ENCODE measurements at places on chromosomes 7 and 10.

- peak; percentile 76 for DNase-seq
These were observed 338.2 kb upstream of the PRKCQ start for GRCh38 chr10:6918305-6918704.

- DNase-seq: no peak
These were observed 1232.2 kb downstream of the XPNPEP1 start for GRCh38 chr10:108691126-108691525.

- no peak for DNase-seq
These were observed 21.8 kb upstream of the MDFIC start for GRCh38 chr7:114900127-114900526.

DNA sequence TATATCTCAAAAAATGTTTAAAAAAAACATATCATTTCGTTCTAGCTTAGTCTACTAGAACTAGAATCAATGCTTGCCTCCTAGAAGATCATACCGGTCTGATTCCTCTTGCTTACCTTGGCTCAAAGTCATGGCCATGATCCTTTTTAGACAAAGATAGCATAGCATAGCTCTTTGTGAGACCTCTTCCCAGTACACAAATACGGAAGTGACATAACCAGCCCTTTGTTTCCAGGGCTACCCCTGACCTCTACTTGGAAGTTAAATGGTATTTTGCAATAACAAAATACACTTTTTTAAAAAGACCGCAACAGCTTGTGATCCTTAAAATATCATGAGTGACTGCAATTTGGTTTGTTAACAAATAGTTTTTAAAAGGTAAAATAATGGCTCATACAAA, 130.7 kb upstream of the NOBOX start:
- no peak for DNase-seq

GRCh38 chr10:97780841-97781617, 9.2 kb upstream of the SFRP5 start:
- no peak for DNase-seq

GRCh38 chr7:154914996-154915380, 87.9 kb downstream of the PAXIP1 start:
- no peak for DNase-seq

GRCh38 chr10:100043344-100043743, 33.6 kb upstream of the DNMBP start:
- DNase-seq: no peak

DNA sequence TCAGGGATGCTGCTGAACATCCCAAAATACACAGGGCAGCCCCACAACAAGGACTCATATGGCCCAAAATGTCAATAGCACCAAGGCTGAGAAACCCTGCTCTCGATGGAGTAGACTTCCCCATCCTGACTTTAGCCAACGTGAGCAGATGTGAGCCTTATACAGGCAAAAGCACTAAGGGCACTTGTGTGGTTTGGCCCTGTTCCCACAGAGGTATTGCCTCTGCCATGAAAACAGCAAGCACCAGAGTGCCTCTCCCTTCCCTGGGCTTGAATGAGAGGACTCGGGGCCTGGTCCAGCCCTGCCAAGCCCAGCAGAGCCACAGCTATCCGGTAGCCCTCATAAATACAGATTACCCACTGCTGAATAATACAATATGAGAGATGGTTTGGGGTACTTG, 47.5 kb downstream of the ACSM6 start:
- DNase-seq: no peak

DNA sequence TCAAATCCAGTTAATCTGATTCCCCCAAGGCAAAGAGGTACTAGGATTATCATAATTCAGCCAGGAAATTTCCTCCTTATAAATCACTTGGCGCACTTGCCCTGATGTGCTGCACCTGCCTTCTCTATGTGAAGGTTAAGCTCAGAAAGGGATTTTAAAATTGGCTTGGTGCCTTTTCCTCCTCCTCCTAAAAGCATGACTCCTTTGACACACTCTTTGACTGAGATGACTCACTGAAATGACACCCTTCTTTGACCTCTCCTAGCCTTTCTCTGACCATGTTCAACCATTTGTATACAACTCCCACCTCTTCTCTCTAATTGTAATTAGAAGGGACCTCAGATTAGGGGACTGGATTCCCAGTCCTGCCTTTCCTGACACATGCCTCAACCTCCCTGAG, 46.5 kb downstream of the ABLIM1 start:
- no peak for DNase-seq

- DNase-seq: no peak
These were observed 236.8 kb downstream of the RNLS start for GRCh38 chr10:88346144-88346977.

- no peak for DNase-seq
These were observed 188.4 kb upstream of the MGMT start for GRCh38 chr10:129278686-129279085.

GRCh38 chr10:30861221-30861620, 170.4 kb downstream of the ZNF438 start:
- DNase-seq: no peak

DNA sequence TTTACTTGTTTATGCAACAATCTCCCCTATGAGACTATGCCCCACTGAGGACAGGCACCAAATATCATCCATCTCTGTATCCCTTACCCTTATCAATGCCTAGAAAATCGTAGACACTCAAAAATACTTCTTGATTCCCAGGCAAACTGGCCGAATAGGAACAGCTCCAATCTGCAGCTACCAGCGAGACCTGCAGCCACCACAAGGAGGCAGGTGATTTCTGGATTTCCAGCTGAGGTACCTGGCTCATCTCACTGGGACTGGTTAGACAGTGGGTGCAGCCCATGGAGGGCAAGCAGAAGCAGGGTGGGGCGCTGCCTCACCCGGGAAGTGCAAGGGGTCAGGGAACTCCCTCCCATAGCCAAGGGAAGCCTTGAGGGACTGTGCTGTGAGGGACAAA, 10.8 kb upstream of the PPP1R3C start:
- no peak for DNase-seq

GRCh38 chr7:133539016-133539415, 286.1 kb downstream of the EXOC4 start:
- no peak for DNase-seq

GRCh38 chr10:112622786-112623185, 175.8 kb downstream of the VTI1A start:
- DNase-seq: no peak

DNA sequence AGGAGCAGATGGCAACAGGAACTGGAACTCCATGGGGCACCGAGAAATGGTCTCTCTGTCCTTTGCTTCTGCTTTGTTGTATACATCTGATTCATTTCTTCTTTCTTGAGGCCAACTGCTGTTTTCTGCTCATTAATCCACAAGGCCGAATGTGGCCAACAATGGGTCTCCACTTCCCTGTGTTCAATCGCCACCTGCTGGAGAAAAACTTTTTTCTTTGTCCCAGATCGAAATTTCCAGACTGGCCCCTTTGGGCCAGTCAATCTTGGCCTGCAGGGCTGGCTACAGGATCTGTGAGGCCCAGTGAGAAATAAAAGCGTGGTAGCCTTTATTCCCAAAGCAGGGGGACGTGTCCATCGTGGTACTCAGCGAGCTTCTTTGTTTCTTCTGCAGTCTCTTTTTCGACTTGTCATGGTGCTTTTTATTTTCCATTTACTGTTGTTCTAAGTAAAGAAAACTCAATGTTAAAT, 58.8 kb downstream of the PARP12 start:
- DNase-seq: peak; percentile 18

GRCh38 chr10:2301227-2301626, 563.9 kb upstream of the ADARB2 start:
- DNase-seq: no peak

DNA sequence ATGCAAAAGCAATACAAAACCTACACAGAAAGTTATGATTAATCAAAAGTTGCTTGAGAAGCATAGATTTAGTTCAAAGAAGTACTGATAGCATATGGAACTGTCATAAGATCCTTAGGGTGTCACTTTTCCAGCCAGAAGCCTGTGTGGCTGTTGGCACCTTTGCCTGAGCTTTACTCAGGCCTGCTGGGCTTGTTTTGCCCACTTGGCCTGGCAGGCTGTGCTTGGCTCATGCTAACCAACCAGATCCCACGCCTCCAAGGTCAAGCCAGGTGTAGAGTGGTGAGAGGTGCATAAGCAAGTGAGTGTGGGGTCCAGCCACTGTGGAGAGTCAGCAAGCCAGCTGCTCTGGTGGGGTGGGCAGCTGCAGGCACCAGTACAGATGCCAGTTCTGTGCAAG, 12.0 kb upstream of the LIPA start:
- DNase-seq: no peak

- DNase-seq: no peak
These were observed 9.2 kb downstream of the JMJD1C start for GRCh38 chr10:63456437-63457210.

- DNase-seq: no peak
These were observed 4.8 kb upstream of the PRRT4 start for GRCh38 chr7:128366300-128366699.

- no peak for DNase-seq
These were observed 1211.3 kb downstream of the REEP3 start for GRCh38 chr10:64732372-64732957.

- no peak for DNase-seq
These were observed 1.2 kb upstream of the BPGM start for GRCh38 chr7:134645478-134645877.

DNA sequence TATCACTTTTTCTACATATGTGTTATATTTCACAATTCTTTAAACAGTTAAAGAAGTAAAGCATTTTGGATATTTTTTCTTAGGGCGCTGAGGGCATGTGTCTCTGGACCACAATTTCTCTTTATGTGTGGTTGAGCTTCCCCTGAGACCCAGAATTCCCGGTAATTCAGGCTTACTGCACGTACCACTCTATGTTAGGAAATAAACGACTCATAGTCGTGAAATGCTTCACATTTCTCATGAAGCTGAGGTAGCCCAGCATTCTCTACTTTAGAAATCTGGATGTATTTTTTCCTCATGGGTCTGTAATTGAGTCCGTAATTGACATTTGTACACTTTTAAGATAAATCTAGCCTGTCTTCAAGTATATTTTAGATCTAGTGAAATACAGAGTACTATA, 170.6 kb downstream of the FZD1 start:
- no peak for DNase-seq

DNA sequence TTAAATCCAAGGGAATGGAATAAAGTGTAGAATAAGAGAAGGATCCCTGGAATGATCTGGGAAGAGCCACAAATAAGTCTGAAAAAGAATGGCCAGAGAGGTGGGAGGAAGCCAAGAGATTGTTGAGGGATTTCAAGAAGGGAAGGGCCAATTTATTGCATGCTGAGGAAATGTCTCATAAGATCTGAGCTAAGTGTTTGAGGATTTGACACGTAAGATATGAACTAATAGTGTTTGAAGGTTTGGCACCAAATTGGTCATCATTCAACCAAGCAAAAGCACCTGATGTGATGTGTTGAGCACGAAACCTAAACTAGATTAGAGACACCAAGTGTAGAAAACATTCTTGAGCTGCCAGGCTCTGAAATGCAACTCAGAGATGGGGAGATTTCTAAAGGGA, 97.9 kb downstream of the TSPAN12 start:
- DNase-seq: no peak

DNA sequence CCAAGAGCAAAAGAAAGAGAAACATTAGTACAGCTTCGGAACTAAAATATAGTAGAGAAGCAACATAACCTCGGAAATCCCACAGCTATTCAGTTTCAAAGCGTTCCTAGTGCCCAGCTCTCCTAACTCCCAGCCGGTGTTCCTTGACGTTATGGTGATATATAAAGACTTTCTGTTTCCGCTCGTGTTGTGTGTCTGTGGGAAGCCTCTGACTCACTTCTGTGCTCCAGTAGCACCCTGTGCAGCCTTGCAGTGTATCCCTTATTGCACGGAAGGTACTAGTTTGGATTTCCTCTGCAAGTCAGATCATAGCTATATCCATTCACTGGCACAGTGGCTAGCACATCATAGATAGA, 535 bp downstream of the ASAH2B start:
- DNase-seq: peak; percentile 1

Measured in CD4-positive, alpha-beta T cell treated with Interferon alpha-2 for 1 hour (primary cell).